HFFc6 (cell line): ENCODE measurements at places on chromosomes 6 and 20. TPM values are rescaled to one million over a fixed set of nuclear protein-coding genes. Genes with fewer than 3 reads are reported as not detected.

The GRIK2 gene
- 25.9 to 32.1 TPM (median 30.6 TPM) in 3 replicates for total RNA-seq

The C6orf15 gene
- not detected in 3 replicates for total RNA-seq

The PTCRA gene
- not detected in 3 replicates for total RNA-seq

DNA sequence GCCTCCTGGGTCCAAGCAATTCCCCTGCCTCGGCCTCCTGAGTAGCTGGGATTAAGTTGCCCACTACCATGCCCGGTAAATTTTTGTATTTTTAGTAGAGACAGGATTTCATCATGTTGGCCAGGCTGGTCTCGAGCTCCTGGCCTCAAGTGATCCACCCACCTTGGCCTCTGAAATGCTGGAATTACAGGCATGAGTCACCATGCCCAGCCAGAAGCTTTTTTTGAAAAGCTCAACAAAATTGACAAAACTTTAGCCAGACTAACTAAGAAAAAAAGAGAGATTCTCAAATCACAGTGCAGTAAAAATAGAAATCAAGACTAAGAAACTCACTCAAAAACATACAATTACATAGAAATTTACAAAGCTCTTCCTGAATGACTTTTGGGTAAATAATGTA, 420.6 kb downstream of the COL12A1 start:
- DNase-seq = no peak

- no peak for DNase-seq
Measured at GRCh38 chr6:20351534-20351933, 50.1 kb upstream of the E2F3 start.

GRCh38 chr6:41077536-41077935, 4.8 kb downstream of the NFYA start:
- no peak for DNase-seq

DNA sequence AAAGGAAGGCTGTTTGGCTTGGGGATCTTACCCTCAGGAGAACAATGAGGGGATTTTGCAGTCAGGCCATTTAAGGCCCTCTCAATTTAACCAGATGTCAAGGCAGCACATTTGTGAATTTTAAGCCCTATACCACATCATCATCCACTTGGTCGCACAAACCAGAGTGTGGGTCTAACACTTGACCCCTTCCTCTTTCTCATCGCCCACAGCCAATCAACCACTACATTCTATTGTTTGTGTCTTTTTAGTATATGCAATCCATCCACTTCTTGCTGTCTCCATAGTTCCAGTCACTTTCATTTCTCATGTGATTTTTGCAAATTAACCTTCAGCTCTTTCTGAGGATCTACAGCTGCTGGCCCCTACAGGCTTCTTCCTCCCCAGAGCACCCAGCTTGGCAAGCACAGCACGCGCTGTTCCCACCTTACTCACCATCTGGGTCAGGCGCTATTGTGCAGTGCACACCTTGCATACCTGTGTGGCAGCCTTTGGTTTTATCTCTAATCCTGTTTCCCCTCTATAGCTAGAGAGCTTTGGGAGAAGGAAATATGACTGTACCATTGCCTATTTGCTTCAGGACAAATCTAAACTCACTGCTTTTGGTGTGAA, 32.3 kb upstream of the CD83 start:
- no peak for DNase-seq

DNA sequence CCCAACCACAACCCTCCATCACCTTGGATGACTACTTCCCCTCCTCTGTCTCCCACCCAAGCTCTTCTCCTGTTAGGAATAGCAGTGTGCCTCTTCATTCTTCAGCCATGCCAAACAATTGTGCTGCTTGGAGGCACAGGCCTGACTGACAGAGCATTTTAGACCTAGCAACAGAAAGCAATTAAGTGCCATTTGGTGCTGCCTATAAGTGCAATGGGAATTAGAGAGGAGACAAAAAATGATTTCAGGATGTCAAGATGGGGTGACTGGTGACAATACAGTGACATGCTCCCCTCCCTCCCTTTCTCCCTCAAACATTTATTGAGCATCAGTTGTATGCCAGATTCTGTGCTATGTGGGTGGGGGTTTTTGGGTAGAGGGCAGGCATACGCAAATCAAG, 322.6 kb upstream of the MOCS1 start:
- DNase-seq = no peak

GRCh38 chr6:42224222-42225028, 6.8 kb upstream of the MRPS10 start:
- peak; percentile 91 for DNase-seq

DNA sequence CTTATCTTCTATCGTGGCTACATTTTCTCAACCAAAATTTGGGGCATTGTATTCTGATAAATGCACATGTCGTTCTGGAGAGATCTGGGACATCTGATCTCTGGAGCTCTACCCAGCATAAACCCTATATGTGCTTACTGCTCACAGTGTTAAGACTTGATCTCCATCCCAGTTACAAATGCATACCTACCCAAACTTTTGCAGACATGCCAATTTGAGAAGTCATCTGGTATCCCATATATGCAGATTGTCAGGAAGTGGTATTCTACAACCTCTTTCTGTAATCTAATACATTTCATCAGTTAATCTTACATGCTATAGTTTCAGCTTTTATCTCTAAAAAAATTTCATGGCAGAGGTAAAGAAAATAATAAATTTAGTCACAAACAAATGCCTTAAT, 11.2 kb downstream of the BAG2 start:
- no peak for DNase-seq
